ENCODE measurements at places on chromosomes 16 and 17. TPM values are rescaled to one million over a fixed set of nuclear protein-coding genes. Genes with fewer than 3 reads are reported as not detected.

SLC38A8 gene
- total RNA-seq, result not detected

AATK gene
- total RNA-seq, result 0.48 TPM

DNA sequence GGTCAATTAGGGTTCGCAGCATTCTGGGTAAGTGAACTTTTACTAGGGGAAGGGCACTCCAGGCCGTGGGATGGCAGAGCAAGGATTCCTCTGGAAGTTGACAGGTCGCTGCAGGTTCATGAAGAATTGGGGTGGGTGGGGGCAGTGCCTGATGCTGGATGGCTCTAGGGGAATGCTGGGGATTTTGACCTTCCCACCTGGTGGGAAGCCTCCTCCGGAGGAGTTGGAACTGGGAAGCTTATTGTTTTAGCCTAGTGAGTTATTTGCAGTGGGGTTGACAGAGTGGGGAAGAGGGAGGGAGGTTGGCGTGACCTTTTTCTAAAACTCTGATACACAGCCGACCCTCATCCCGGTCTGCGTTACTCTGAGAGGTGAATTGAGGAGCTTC lies 606 bp upstream of the C17orf113 start:
- no peak for DNase-seq

GRCh38 chr17:41654678-41655607 lies 30.6 kb upstream of the KRT17 start:
- no peak for DNase-seq

DNA sequence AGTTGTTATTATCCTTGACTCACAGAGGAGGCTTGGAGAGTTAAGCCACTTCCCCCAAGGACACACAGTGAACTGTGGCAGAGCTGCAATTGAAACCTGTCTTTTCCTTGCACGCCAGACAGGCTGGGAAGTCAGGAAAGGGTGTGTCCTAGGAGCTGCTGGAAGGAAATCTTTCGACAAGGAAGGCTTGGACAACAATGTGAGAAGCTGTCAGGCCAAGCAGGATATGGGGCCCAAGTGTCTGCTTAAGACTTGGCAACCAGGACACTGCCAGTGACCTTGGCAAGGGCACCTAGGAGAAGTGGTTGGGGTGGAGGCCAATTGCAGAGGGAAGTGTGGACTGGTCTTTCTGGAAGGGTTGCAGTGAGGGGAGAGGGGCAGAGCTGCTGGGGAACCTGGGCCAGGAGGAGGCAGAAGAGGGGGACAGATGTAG lies 2.1 kb upstream of the CAMKK1 start:
- DNase-seq, result no peak

DNA sequence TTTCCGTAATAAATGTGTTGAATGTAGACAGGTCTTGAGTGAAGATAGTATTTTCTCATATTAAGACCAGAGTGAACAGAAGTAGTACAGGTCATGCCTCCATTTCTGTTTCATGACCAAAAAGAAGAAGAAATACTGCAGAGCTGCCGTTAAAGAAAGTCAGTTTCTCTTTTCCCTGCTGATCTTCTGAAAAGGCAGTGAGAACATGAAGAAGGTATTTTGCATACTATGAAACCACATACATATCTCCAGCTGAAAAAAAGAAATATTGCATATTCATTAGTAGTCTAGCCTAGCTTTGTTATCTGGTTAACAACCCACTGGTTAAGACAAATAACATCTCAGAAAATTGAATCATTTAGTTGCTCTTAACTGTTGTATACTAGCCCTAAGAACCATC lies 138.4 kb downstream of the PHKB start:
- DNase-seq, result no peak

IL21R gene
- 84.2 TPM for total RNA-seq

DNA sequence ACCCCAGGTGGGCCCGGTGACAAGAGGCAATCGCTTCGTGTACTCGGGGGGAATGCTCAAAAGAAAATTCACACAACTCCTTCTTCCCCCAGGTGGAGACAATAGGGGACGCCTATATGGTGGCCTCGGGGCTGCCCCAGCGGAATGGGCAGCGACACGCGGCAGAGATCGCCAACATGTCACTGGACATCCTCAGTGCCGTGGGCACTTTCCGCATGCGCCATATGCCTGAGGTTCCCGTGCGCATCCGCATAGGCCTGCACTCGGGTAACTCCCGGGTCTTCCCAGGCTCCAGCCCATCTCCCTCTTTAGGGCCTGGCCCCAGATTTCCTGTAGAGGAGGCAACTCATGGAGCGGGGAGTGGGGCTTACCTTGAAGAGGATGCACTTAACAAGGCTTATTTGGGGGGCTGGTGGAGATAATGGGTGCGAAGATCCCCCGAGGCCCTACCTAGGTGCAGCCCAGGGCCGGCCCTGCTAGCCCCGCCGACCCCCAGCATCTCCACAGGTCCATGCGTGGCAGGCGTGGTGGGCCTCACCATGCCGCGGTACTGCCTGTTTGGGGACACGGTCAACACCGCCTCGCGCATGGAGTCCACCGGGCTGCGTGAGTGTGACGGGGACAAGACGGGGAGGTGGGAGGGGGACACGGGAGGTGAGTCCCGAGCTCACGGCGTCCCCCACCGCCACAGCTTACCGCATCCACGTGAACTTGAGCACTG lies 13.0 kb downstream of the GUCY2D start:
- no peak for DNase-seq

DNA sequence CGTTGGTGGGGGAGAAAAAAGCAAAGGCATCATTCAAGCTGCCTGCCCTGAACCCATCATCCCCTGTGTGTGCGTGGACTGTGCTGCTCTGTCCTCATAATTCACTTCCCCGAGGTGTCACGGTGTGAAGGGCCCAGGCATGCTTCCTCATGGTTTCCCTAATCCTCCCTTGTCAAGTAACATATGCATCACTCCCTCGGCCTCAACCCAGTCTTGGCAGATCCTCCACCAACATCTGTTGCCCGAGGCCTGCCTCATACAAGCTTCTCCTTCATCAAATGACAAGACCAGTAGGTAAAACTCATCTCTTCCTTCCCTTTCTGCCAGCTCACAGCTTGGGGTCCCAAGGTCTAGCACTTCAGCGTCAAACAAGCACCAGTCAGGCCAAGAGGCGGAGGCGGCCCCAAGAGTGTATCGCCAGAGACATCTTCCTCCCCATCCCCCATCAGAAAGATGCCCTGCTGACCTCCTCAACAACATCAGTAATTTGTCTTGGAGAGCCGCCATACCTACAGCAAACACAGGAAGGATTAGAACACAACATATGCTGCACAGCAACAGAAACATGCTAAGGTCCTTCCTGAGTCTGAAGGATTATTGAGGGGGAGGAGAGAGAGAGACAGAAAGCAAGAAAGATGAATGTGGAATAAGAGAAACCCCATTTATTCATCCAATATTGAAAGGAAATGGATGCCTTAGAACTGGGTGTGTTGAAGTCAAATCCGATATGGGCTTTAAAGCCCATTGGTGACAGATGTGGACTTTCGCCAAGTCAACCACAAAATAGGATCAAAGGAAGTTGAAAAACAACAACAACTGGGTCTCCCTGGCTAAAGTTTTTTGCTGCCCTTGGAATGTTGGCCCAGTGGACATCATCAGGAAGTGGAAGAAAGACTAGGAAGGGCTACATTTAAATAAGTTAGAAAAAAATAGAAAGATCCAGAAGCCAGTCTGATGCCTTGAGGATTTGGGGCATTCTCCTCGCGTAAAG lies 38.4 kb downstream of the SOX9 start:
- DNase-seq, result no peak

- DNase-seq, result no peak
These were observed 6.5 kb upstream of the NCBP3 start for GRCh38 chr17:3852561-3852960.

DNA sequence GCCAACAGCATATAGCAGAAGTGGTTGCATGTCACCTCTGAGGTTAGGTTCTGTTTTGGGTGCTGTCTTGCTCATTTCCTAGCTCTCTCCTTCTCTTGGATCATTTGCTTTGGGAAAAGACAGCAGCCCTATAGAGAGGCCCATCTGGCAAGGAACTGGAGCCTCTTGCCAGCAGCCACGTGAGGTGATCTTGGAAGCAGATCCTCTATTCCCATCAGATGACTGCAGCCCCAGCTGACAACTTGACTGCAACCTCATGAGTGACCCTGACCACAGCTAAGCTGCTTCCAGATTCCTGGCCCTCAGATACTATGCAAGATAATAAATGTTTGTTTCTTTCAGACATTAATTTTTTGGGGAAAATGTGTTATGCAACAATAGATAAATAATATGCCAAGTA lies 213.3 kb upstream of the HS3ST4 start:
- no peak for DNase-seq

BRCA1 gene
- total RNA-seq, result 68.3 TPM

DNA sequence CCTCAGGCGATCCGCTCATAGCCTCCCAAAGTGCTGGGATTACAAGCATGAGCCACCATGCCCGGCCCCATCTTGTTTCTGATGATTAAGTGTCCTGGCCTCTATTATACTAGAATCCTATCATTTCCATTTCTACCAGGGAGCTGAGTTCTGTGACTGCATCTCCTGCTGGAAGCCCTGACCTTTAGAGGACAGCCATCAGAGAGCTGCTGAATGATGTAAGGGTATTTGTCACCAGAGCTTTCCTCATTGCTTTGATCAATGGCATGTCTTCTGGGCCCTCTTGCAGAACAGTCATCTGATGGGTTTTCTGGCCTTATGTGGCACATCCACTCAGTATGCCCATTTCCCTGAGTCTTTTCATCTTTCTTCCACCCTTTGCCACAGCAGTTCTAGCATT lies 39.9 kb downstream of the PSMD12 start:
- DNase-seq, result no peak

GRCh38 chr17:45976391-45976754 lies 22.7 kb upstream of the STH start:
- no peak for DNase-seq

GRCh38 chr16:1895949-1896675 lies 22.1 kb downstream of the HS3ST6 start:
- DNase-seq, result no peak

TBC1D3G gene
- total RNA-seq, result not detected

- DNase-seq, result no peak
These were observed 77.1 kb downstream of the MRM3 start for GRCh38 chr17:859061-859823.

DNA sequence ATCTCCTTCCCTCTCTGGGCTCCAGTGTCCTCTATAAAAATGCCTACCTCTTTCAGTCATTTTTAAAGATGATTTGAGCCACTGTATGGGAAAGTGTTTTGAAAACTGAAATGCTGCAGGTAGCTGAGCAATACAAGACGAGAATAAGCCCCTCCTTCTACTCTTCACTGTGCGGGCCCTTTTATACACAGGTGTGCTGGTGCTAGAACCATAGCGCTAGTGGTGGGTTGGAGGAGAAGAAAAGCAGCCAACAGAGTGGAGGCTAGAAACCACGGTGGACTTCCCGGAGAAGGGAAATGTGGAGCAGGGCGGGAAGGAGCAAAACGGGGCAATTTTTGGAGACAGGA lies 58.2 kb upstream of the DLX4 start:
- no peak for DNase-seq

DNA sequence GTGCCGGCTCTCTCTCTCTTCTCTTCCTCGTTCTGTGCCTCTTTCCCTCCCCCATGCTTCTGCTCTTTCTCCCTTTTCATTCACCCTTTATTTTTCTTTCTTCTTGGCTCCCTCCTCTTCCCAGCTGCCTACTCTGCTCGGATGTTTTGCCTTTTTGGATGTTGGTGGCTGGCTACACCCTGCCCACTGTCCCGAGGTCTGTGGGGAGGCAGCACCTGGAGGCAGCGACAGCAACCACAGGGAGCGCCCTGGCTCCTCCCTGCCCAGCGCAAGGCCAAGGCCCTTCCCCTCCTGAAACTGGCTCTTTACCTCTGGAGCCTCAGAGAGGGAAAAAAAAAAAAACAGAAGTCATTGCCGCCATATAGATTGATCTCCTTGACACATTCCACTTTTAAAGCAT lies 20.0 kb downstream of the CLUAP1 start:
- no peak for DNase-seq

All from activated T-helper 2 cell treated with anti-CD3 and anti-CD28 coated beads, Interferon-gamma antibody, Interleukin-2, Interleukin-4, amounts not matched to agents 10 μg/mL and 5 μg/mL and 100 μg/mL, durations not matched to agents 14 hours and 24 hours and 36 hours (primary cell).